ENCODE measurements at places on chromosomes 3 and 15.

GRCh38 chr15:70101459-70102113, 3.9 kb upstream of the TLE3 start:
- no peak for DNase-seq

GRCh38 chr3:21041621-21042020, 709.4 kb downstream of the ZNF385D start:
- no peak for DNase-seq

DNA sequence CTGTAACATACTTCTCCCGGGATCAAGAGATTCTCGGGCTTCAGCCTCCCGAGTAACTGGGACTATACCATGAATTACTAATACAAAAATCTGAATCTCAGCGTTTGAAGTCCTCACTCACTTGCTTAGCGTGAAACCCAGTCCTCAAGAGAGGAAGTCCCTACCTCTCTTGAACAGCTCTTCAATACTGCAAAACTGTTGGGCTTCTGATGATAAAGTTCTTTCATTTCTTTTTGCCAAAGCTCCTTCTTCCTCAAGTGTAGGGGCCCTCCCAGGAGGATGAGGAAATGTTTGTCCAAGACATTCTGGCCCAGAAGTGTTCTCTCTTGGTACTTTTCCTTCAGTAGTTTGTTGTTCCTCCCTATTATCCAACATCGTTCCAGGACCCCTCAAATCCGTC, 48.5 kb downstream of the FMN1 start:
- no peak for DNase-seq

GRCh38 chr3:25572919-25573385, 91.8 kb downstream of the TOP2B start:
- no peak for DNase-seq

- DNase-seq = no peak
Observed at GRCh38 chr3:172106989-172107388, 67.6 kb downstream of the FNDC3B start.

DNA sequence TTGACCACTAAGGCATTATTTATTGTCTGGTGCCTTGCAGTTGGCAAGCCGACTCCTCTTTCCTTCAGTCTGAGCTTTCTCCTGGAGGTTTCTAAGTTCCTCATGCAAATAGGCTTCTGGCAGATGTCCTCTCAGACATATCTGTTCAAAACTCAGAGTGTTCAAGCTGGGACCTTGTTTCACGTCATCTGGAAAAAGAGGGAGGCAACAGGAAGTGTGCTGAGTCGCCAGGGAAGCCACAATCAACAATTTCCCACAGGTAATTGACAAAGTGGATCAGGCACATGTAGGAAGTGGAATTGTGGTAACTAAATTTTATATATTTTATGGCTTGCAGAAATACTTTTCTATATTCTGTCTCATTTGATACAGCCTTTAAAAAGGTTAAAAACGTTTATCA, 14.6 kb downstream of the SCG5 start:
- no peak for DNase-seq

DNA sequence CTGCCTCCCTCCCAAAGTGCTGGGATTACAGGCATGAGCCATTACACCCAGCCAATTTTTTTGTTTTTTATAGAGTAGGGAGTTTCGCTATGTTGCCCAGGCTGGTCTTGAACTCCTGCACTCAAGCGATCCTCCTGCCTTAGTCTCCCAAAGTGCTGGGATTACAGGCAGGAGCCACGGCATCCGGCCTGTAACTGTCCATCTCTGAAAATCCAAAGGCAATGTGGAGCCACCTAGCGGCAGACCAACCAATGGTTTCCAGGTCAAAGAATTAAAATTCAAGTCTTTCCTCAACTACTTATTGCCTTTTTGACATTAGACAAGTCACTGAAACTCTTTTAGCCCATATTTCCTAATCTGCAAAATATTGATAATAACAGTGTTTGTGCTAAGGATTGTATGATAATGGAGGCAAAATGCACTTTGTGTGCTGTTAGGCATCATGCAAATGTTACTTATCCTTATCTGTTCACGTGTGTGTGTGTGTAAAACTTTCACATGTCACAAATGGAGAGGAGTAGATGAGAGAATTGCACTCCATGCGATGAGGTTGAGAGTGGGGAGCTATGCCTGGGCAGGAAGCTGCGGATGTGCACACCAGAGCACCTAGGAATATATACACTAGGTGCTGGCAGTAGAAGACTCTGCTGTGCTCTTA, 48.7 kb downstream of the COL8A1 start:
- no peak for DNase-seq

DNA sequence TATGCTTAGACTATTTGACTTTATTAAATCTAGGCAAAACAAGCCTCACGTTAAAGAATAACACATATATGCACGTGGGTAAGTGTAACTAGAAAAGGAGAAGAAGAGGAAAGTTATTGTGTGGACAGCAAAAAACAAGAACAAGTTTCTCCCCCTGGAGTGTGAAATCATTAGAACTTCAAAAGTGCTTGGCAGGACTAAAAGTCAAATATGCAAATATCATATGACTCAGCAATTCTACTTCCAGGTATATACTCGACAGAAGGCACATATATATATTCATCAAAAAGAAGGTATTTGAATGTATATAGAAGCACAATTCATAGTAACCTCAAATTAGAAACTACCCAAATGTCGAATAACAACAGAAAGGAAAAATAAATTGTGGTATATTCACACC, 68.9 kb upstream of the STXBP5L start:
- DNase-seq = no peak

- DNase-seq = no peak
Observed at GRCh38 chr3:47825590-47825989, 22.7 kb downstream of the DHX30 start.

DNA sequence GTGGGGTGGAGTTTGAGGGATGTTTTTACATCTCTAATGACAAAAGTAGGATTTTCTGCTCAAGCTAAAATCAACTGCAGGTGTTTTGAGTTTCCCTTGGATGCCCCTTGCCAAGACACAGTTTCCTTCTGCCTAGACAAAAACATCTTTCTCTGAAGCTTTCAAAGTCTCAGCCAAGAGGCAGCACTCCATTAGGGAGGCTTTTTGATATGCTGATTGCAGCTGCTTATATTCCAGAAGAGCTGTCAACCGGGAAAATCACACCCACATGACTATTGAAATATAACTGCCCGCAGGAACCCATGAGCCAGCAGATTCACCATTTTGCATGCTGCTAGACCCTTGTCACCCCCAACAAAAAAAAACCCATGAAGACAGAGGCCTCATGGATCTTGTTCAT, 27.5 kb upstream of the ZNF148 start:
- no peak for DNase-seq

DNA sequence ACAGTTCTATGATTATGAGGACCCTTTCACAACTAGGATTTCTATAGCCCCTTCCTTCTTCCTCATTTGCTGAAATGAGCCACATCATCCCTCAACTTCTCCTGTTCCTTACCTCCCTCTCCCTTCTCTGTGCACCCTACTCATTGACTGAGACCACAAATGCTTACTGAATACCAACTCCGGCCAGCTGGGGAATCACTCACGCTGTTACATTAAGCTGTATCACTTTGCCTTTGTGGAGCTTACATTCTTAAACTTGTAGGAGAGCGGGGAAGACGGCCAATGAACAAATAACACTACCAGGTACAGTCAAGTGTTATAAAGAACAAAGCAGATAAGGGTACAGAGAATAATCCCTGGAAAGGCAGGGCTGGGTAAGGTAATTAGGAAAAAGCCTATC, 5.7 kb downstream of the SUCLG2 start:
- DNase-seq = no peak

GRCh38 chr3:60055765-60056164, 1005.9 kb upstream of the CFAP20DC start:
- DNase-seq = no peak

DNA sequence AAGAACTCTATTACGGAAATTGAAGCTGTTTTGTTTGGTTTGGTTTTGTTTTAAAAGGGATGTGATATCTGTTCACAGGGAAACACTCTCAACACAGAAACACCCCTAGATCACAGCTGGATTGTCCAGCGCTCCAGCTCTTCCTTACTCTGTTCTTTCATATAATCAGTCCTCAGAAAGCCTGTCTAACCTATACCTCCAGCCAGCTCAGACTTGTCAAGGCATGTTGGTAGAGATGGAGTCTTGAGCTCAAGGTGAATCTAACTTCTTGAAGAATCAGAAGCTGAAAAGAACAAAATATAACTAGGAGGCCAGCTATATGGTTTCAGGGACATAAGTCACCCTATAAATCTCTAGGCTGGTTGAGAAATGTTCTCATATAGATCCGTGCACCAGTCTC, 110.2 kb upstream of the EPHA3 start:
- DNase-seq = no peak

- DNase-seq = no peak
Observed at GRCh38 chr15:81182756-81183438, 13.8 kb upstream of the IL16 start.

All from esophagus squamous epithelium (tissue), 5 donors.